Tibial nerve (tissue), 4 donors: ENCODE measurements at places on chromosomes 11 and 22. TPM values are rescaled to one million over a fixed set of nuclear protein-coding genes. Genes with fewer than 3 reads are reported as not detected.

- H3K36me3 ChIP-seq, result no peaks in the 10 kb centered on the region
- no peak overlapping the region for H3K27ac ChIP-seq
- H3K4me1 ChIP-seq, result no peaks in the 10 kb centered on the region
- DNase-seq, result no peak
- no peaks in the 10 kb centered on the region for H3K27me3 ChIP-seq
Measured at GRCh38 chr11:72140661-72141060, 5.1 kb downstream of the FOLR3 start.

GRCh38 chr11:95776859-95777258 is 12.7 kb downstream of the FAM76B start:
- H3K27me3 ChIP-seq, result no peaks in the 10 kb centered on the region
- H3K27ac ChIP-seq, result peak overlapping the region; percentile 43
- no peaks in the 10 kb centered on the region for H3K36me3 ChIP-seq
- DNase-seq, result no peak
- H3K4me3 ChIP-seq, result no peak overlapping the region

CCDC89 gene
- 0.44 TPM for total RNA-seq

DNA sequence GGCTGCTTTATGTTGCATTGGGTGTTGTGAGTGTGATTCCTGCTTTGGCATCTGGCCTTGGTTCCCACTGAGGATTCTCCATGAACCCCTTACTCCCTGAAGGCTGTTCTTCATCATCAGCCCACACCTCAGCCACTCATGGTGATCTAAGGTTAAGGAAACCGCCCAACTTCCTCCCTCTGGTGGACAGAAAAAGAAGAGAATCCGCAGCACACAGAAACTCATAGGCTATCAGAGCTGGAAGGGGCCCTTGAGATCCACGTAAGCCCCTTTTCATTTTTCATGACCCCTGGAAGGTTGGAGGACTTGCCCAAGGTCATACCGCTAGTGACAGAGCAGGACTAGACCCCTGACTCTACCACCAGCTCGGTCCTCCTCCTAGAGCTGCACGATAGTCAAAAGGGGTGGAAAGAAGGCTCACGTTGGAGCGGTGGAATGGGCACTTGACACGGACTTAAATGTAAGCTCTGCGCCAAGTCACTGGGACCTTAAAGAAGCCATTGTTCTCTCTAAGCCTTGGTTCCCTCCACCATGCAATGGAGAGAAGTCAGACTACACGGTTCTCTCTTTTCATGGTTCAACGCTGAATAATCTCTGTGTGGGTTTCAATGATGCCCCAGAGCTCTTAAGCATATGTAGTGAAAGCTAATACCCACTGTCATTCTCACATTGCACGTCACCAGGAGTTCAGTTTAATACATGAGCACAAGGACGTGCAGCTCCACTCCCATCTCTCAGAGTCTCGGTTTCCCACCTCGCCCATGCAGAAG is 83.6 kb upstream of the CRTAM start:
- no peaks in the 10 kb centered on the region for H3K4me1 ChIP-seq
- H3K36me3 ChIP-seq, result no peaks in the 10 kb centered on the region
- DNase-seq, result no peak

DNA sequence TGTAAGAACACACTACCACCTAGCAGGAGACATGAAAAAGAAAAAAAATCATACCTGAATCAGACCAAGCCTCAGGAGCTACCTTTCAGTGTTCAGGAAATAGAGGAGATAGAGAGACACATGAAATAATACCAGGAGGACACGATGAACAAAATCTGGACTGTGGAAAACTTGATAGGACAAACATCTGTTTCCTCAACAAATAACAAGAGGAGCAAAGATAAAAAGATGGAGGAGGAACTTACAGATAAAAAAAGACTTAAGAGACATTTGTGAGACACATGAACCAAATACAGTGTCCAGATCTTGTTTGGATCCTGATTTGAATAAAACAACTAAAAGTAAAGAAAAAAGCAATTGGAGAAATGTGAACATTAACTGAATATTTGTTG is 12.4 kb upstream of the KCNE3 start:
- no peak overlapping the region for H3K27ac ChIP-seq
- H3K27me3 ChIP-seq, result peaks cover 7% of the 10 kb centered on the region
- no peaks in the 10 kb centered on the region for H3K36me3 ChIP-seq
- H3K4me1 ChIP-seq, result no peaks in the 10 kb centered on the region

DNA sequence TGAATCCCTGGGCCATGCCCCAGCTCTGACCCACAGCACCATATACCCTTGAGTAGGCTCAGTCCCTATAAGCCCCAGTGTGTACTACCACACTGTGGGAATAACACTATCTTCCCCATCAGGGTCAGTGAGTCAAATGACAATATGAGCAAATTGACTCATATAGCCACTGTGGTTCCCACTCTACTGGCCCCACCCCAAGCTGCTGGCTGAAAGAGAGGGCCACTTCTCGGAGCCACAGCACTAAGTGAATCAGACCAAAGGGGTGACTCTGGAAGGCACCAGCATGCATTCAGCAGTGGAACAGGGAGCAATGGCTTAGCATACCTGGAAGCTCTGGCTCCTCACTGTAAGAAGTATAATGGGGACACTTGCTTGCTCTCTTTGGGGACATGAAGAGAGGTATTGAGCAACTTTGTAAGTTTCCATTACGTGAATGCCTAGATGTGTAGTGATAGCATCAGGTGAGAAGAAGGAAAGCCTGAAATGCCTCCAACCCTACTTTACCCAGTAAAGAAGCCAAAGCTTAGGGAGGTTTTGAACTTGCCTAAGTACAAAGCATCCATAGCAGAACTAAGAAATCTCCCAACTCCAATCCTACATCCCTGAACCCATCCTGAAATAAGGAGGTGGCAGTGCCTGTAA is 13.5 kb downstream of the CD59 start:
- peak overlapping the region; percentile 96 for H3K27ac ChIP-seq
- no peaks in the 10 kb centered on the region for H3K27me3 ChIP-seq
- H3K36me3 ChIP-seq, result peaks cover 48% of the 10 kb centered on the region
- H3K4me1 ChIP-seq, result peaks cover 50% of the 10 kb centered on the region

- no peak for DNase-seq
- no peaks in the 10 kb centered on the region for H3K27me3 ChIP-seq
- H3K4me3 ChIP-seq, result peak overlapping the region; percentile 69
- H3K36me3 ChIP-seq, result no peaks in the 10 kb centered on the region
- peaks cover 15% of the 10 kb centered on the region for H3K4me1 ChIP-seq
Measured at GRCh38 chr11:120338107-120338933, 2.1 kb downstream of the ARHGEF12 start.

- peak overlapping the region; percentile 52 for H3K4me3 ChIP-seq
- H3K27ac ChIP-seq, result peak overlapping the region; percentile 45
- DNase-seq, result no peak
- no peaks in the 10 kb centered on the region for H3K27me3 ChIP-seq
Measured at GRCh38 chr22:25111579-25112517, 87.8 kb upstream of the CRYBB3 start.
